ENCODE measurements at places on chromosomes 5 and 9.

- no peak for ATAC-seq
Measured at GRCh38 chr9:113996531-113997001, 81.5 kb downstream of the AMBP start.

DNA sequence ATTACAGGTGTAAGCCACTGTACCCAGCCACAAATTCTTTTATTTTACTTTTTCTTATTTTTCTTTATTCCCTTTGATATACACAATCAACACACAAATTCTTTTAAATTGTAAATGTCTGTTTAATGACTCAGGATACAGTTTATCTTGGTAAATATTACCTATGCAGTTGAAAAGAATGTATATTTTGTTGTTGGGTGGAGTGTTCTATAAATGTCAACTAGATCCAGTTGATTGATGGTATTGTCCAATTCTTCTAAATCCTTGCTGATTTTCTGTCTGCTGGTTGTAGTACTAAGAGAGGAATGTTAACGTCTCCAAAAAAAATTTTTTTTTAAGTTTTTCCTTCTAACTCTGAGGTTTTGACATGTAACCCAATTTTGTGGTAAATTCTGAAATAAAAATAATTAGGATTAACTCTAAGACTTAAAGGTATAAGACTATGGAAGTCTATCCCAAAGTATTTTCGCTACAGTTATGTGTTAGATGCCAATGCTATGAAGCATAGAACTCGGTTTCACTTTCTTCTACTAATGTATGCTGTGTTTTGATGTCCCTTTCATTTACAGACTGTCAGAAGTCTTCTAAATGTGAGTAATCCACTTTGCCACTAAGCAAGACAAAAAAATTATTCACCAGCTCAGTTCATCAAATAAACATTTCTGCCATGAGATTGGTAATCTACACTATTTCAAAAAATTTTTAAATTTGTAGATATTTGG is 720.2 kb upstream of the C9orf72 start:
- no peak for ATAC-seq

- ATAC-seq, result no peak
Measured at GRCh38 chr5:83149671-83150070, 72.3 kb downstream of the XRCC4 start.

DNA sequence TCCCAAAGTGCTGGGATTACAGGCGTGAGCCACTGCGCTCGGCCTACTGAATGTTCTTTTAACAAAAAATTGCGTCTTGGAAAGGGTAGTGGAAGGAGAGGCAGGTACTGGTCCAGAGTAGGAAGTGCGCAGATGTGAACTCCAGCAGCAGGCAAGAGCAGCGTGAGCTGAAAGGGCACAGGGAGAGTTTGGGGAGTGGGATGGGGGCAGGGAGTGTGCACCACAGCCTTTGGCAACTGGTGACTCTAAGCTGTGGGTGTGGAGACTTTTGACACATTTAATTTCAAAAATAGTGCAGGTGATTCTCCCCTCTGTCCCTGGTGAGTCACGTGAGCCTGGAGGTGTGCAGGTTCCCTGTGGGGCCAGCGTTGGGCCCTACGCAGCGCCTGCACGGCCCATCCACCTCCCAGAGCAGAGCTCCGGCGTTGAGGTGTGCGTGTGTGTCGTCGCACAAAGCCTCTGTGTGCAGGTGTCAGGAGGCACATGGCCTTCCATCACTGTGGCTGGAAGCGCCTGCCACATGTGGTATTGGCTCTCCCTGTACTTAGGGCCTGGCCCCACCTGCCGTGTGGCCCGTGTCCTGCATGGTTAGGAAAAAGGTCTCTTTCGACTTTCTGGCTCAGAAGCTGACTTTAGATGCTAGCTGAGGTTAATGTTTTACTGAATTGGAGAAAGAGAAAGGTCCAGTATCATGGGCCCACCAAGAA is 11.5 kb downstream of the SQSTM1 start:
- no peak for ATAC-seq

- ATAC-seq, result no peak
Measured at GRCh38 chr9:123399803-123400378, 43.9 kb downstream of the CRB2 start.

- no peak for ATAC-seq
Measured at GRCh38 chr5:60260658-60261057, 367.1 kb upstream of the PDE4D start.

DNA sequence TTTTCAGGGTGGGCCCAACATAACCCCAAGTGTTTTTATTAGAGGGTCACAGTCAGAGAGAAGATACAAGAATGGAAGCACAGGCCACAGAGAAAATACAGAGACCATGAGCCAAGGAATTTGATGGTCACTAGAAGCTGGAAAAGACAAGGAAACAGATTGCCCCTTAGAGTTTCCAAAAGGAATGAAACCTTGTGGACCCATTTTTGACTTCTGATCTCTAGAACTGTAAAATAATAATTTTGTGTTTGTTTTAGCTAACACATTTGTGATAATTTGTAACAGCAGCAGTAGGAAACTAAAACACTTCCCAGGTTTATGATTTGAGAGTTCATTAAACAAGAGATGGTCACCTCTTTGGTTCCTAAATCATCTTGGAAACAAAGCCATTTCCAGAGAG is 21.8 kb downstream of the CDKN2A start:
- ATAC-seq, result no peak

DNA sequence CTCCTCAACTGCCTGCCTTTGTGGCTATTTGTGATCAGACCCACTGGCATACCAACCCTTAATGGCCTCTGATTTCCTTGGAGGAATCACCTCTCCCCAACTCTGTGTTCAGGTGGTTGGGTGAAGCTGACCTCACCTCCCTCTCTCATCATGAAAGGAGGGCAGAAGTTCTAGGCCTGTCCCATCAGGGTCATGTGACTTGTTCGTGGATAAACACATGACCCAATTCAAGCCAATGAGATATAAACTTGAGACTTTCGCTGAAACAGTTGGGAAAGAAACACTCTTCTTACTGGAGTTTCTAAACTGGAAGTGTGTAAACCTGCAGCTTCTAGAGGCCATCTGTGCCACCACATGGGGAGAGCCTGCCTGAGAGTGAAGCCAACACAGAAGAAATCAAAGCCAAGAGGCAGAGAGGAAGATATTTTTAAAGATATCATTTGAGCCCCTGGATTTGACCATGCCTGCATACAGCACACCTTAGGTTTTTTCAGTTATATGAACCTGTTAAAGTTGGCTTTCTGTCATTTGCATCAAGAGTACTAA is 5.8 kb downstream of the GABBR2 start:
- no peak for ATAC-seq

- ATAC-seq, result no peak
Measured at GRCh38 chr5:154697371-154697770, 57.8 kb upstream of the LARP1 start.

DNA sequence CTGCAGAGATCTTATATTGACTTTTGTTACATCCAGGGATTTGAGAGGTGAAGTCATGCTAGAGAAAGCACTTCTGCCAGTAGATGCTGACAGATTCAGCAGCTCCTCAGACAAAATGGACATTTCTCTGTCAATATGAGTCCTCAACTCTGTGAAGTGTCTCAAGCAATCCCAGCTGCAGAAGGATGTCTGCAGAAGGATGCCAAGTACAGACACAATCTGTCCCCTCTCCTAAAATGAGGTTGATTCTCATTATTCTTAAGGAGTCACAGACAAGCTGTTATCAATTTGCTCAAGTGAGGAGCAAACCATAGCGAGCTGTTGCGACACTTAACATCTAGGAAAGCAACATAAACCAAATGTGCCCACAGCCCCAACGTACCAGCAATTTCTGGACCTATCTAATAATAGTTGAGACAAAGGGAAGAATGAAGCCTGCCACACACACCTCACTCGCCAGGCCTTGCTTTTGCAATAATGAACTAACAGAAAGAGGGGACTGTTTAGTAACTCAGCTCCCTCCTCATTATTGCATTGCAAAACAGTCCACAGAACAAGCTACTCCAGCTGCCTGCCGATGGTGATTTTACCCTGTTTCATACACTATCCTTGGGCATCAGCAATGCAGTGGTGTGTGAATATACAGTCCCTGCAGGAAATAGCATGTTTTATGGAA is 364.2 kb upstream of the PDE4D start:
- ATAC-seq, result no peak

GRCh38 chr5:154721481-154722058 is 33.6 kb upstream of the LARP1 start:
- no peak for ATAC-seq

DNA sequence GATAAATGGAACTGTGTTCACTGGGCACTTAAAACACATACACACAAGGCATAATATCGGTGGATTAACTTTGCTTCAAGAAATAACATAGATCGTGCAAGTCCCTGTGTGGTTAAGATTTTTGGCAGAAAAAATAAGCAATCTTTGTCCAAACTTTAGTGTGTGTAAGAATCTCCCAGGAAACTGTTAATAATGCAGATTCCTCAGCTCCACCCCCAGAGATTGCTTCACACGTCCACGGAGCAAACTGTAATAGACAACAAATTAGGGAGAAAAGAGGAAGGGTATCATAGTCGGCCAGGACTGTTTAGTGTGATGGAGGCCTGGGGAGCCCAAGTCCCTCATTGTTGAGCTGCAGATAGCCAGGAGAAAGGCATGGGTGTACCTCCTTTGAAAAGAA is 84.8 kb downstream of the PJA2 start:
- ATAC-seq, result no peak

- ATAC-seq, result no peak
Measured at GRCh38 chr5:1510631-1511030, 13.1 kb downstream of the LPCAT1 start.

DNA sequence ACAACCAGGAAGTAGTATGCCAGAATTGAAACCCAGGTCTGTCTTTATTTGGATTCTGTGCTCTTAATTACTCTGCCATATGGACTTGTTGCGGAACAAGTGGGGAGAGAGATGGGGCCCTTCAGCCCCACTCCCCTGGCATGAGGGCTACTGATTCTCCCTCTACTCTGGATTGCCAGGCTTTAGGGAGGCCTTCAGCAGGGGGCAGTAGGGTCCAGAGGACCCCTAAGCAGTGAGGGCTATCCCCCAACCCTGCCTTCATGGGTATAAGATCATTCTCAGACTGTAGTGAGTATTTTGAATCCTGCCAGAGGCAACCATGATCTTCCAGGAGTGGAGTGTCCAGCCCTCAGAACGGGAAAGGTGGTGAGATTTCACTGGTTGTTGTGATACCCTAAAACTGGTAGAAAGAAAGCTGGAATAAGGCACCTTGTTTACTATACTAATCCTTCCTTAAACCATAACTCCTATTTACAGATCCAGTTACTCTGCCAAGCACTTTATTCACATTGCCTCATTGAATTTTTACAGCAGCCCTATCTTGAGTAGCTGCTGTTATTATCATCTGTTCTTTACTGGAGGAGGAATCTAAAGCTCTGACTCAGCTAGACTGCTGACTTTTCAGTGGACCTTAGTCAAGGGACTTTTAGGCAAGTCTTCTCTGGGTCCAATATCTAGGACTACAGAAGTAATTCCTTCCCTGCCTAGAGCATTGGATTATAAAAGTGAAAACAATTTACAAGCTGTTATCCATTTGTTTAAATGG is 31.3 kb upstream of the LARP1 start:
- no peak for ATAC-seq

GRCh38 chr5:148437249-148437648 is 53.5 kb downstream of the FBXO38 start:
- ATAC-seq, result no peak

GRCh38 chr5:115842089-115842935 is 577 bp downstream of the AP3S1 start:
- peak; percentile 75 for ATAC-seq

DNA sequence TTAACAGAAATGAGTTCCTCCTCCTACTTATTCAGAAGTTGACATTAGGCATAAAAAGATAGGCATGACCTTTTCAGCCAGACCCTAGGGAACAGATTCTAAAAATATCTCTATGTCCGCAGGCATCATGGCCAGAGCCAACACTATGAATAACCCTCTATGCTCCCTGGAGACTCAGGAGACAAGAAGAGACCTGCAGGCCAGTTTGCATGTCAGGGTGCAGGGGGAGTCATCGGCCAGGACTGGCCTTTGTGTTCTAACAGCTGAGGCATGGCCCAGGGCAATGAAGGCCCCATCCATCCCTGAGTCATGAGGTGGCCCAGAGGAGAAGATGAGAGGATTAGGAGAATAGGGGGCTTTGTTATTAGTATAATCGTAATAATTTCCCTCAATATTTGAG is 93.8 kb downstream of the TMEM215 start:
- no peak for ATAC-seq

GRCh38 chr9:4933177-4933576 is 51.9 kb upstream of the JAK2 start:
- ATAC-seq, result no peak

DNA sequence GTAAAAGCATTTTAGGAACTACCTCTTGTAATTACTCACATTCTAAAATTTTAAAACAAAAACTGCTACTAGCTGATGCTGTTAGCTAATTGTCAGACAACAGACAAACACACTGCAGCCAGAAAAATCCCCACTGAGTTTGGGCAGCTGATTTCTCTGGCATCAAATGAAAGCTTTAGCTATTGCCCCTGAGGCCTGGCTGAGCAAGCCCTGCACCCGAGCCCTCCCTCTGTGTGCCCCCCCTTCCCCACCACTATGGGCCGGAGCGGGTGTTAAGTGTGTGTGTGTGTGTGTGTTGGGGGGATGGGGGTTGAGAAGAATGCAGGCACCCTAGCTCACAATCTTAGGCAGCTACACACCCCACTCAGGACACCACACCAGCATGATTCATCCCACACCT is 2.4 kb downstream of the NEUROG1 start:
- no peak for ATAC-seq

- peak; percentile 74 for ATAC-seq
Measured at GRCh38 chr9:81637276-81637675, 52.1 kb downstream of the TLE1 start.

GRCh38 chr5:173324115-173325001 is 3.9 kb downstream of the STC2 start:
- no peak for ATAC-seq

DNA sequence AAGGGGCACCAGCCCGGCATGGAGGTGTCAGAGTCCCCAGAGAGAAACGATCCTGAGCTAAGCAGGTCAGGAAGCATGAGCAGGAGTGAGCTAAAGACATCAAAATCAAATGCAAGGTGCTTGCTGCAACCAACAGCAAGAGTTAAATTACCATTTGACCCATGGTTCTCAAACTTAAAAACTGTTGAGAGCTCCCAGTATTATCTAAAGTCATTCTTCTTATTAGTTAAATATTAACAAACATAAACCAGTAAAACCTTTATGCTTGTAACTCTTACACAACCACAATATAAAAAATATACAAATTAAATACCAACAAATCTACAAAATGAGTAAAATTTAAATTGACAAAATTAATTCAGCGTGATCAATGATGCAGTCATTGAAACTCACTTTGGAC is 51.5 kb downstream of the FANCC start:
- no peak for ATAC-seq

DNA sequence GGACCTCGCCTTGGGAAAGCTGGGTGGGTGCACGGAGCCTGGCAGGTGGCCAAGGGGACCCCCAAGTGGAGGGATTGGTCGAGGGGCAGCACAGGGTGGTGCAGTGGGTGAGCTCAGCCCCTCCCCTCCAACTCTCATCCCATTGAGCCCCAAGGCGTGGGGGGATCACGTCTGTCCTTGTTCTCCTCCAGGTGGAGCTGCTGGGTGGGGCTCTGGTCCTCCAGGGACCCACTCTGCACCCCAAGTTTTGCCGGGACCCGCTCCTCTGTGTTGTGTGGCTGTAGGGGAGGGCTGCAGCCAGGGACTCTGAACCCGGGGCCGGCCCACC is 3.6 kb upstream of the FUT7 start:
- no peak for ATAC-seq

All from stimulated activated memory B cell treated with anti-CD40 and anti-IgM and Interleukin-4, amounts not matched to agents 10 μg/mL and 1 μg/mL and 100 μg/mL, for 72 hours (primary cell).